ENCODE measurements at places on chromosomes 4 and X.

DNA sequence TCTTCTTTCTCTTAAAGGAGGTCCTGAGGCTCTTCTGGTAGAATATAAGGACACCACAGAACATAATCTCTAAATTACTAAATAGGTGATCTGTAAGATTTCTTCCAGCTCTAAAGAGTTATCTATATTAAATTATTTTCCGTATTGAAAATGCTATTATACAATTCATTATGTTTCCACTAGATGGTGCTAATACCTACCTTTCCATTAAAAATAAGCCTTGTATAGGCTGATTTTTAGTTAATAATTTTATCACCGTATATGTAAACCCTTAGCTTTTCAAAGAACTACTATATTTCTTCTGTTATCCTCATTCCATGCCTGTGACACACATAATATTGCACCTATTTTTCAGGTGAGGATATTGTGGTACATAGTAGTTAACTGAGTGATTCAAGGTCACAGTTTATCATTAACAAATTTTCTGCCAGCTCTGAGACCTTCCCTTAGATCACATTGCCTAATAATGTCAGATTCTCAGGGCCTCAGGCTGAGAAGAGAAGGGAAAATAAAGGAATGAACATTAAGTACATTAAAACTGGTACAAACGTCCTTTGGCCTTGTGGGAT, 138.8 kb downstream of the TEX11 start:
- DNase-seq = peak; percentile 0

DNA sequence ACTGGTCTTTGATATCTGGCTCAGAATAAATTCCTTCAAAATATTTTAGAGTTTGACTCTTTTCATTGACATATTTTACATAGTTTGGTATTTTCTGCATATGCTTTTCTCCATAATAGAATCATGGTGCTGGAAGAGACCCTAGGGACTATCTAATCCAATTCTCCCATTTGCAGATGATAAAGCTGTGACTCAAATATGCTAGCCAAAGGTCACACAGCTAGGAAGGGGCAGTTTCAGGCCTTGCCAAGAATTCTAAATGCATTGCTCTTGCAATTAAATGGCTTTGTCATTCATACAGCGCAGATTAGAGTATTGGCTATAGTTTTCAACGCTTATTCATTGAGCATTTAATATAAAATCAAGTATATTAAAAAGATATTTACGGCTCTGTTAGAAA, 374.1 kb upstream of the RASGEF1B start:
- no peak for DNase-seq

DNA sequence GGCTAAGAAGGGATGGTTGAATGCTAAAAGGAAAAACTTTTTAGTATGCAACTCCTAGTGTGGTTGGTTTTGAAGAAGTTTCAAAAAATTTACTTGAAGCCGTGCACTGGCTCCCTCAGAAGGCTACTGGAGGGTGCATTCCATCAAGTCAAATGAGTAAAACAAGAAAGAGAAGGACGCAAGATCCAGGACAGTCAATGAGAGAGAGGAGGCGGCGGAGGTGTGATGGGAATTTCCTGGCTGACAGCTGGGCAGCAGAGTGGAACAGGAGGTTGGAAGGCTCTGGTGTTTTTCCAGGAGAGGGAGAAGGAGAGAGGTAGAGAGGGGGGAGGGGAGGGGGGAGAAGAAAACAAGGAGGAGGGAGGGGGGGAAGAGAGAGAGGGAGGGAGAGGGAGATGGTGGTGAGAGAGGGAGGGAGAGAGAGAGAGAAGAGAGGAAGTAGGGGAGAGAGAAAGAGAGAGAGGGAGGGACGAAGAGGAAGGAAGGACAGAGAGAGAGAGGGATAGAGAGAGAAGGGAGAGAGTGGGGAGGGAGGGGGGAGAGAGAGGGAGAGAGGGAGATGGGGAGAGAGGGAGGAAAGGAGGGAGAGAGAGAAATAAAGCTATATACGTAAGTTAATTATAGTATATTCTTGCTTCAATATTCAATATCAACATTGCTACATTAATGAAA, 126.4 kb downstream of the SH3KBP1 start:
- no peak for DNase-seq

- no peak for DNase-seq
These were observed 308.0 kb downstream of the TEX13C start for GRCh38 chrX:125627676-125628075.

DNA sequence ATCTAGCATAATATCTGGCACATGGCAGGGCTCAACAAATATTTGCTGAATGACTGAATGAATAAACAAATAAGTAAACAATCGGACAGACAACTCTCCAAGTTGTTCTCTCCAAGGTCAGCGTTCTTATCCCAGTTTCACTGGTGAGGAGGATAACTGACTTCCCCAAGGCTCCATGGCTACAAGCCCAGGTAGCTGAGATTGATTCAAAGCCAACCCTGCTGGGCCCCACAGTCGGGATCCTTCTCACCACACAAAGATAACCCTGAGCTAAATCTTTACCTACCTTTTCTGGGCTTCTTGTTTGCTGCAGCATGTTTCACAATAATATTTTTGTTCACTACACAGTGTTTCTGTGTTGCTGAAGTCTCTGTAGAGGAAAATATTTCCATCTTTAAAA, 54.9 kb downstream of the USP46 start:
- no peak for DNase-seq

DNA sequence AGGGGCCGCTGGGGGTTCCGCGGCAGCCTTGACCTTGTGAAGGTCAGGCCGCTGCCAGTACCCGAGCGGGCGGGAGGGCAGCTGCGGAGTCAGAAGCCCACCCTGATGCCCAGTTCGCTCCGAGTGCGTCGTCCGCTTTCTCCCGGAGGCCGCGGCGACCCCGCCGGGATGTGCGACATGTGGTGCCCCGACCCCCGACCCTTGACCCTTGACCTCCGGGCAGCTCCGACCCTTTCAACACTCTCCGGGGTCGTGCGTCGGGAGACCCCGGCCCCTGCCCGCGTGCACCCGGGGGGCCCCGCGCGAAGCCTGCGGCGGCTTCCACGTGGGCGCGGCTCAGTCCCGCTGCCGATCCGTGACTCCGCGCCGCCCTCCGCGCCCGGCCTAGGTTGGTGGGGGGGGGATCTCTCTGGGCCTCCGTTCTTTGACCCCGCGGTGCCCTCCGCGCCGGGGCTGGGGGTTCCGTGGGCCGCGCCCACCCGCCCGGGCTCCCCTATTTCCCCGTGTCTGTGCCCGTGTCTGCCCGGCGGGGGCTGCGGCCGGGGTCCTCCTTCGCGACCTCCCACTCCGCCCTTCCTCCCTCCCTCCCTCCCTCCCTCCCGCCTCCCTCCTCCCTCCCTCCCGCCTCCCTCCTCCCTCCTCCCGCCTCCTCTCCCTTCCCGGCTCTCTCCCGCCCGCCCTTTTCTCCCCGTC, 609 bp upstream of the SLC25A6 start:
- no peak for DNase-seq

- peak; percentile 73 for DNase-seq
These were observed at the start of the genes CSAG1 and MAGEA12 for GRCh38 chrX:152733261-152733975. Gene CSAG1, minus strand, starts transcription at chrX:152733721. Its CDS starts 1,261 bp downstream, at chrX:152732460. Gene MAGEA12, plus strand, starts transcription at chrX:152733757. Its CDS starts 2,405 bp downstream, at chrX:152736162.

DNA sequence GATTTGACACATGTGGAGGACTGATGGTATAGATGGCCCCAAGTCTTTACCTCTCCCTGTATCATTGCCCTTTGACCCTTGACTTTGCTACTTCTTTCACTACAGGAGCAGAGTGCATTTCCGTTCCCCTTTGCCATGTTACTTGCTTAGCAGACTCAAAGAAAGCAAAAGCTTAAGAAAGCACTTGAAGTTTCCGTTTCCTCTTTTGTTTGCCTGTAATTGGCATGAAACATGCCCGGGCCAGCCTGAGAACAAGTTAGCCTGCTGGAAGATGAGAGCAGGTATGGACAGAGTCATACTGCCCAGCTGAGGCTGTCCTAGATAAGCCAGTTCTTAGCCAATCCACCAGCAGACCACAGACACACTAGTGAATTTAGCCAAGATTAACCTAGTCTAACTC, 206.0 kb downstream of the BCOR start:
- no peak for DNase-seq
